ENCODE measurements at places on chromosomes 1 and 21. TPM values are rescaled to one million over a fixed set of nuclear protein-coding genes. Genes with fewer than 3 reads are reported as not detected.

- DNase-seq, result no peak
Observed at GRCh38 chr1:181485287-181486097, 2.2 kb downstream of the CACNA1E start.

DNA sequence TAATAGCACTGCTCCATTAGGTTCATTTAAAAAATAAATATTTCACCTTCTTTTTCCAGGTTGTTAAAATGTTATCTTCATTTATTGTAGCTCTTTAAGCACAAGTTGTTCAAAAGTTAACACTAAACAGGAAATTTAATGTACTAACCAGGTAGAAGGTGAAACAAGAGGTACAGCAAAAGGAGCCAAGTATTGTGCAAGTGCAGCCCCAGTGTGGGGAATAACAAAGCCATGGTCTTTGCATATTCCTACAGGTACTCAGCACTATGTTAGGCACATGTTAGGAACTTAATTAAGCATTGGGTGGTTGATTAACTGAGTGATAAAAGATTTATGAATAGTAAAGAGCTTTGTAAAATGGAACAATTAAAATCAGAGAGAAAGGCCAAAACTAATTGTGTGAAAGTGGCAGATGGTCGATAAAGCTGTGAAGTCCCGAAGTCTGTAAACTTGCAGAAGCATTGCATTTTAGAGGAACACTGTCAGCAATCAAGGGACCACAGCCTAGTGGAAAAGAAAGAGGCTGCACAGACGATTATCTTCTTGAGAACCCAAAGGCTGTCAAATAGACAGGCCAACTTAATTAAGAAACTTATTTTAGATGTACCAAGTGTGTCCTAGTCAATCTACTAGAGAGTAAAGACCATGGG, 185.8 kb downstream of the SLC44A5 start:
- no peak for DNase-seq

DNA sequence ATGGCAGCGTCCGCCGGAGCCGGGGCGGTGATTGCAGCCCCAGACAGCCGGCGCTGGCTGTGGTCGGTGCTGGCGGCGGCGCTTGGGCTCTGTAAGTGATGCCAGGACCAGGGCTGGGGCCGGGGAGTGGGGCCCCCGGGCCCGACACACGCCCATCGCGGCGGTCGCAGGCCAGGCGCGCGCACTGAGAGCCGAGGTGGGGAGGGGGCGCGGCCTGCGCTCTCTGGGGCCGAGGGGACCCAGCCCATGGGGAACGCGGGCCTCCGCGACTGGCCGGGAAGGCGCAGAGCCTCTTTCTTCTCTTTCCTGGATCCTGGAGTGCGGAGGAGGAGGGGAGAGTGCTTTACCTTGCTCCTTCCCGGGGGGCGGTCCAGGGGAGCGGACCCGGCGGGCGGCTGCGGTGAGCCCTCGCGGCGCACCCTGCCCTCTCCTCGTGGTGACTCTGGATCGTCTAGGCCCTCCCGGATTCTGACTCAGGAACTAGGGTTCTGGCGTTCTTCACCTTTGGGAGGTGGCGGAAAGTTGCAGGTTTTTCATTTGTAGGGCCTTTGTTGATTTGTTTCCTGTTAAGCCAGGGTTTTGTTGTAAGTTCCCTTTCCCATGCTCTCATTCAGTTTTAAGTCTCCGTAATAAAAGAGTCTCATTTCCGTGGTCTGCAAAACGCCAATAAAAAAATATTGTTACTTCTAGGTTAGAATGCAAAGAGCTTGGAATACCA, 529 bp downstream of the MPZL1 start:
- DNase-seq, result no peak

DNA sequence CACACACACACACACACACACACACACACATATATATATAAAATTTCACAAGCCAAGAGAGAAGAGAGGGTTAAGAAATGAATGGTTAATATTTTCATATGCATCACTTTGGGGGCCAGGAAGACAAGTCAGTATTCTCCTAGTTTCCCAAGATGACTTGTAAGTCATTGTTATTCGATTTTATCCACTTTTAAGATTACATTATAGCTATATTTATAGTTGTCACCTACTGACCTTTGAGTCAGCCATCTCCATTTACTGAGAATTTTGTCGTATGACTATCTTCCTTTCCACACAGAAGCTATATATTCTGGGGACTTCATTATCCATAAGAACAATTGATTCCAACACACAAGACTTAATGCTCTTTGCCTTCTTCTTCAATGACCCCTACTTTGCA, 8.9 kb downstream of the LYST start:
- no peak for DNase-seq

GRCh38 chr1:199311478-199312262, 672.8 kb downstream of the PTPRC start:
- DNase-seq, result no peak

DNA sequence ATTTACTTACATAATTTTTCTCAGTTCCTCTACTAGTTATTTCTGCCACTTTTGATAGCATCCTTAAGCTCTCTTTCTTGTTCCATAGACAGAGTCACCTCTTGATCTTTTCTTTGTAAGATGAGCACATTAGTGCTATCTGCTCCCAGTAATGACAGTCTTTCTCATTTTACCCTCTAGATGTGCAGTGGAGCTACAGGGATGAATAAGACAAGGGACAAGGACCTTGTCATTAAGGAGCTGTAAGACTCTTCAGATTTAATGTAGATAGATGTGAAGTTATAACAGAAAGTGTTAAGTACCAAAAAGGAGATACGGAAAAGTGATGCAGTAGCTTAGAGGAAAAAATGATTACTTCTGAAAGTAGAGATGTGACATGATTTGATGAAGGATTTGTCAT, 20.4 kb downstream of the SCP2 start:
- no peak for DNase-seq

GRCh38 chr1:21898326-21899200, 38.5 kb downstream of the HSPG2 start:
- no peak for DNase-seq

GRCh38 chr1:76381450-76382097, 307.0 kb downstream of the ST6GALNAC3 start:
- no peak for DNase-seq

GRCh38 chr1:36624466-36624865, 141.8 kb upstream of the CSF3R start:
- DNase-seq, result peak; percentile 39

Gene SPATA21
- not detected for total RNA-seq

Gene TSPAN2
- 498 TPM for total RNA-seq

Gene KDF1
- not detected for total RNA-seq

Measured in chondrocyte (in vitro differentiated cells).